ENCODE measurements at places on chromosomes 1 and 21.

- DNase-seq, result no peak
Measured at GRCh38 chr21:31860851-31861250, 12.0 kb upstream of the HUNK start.

GRCh38 chr1:97740891-97741290 lies 179.9 kb downstream of the DPYD start:
- DNase-seq, result no peak

DNA sequence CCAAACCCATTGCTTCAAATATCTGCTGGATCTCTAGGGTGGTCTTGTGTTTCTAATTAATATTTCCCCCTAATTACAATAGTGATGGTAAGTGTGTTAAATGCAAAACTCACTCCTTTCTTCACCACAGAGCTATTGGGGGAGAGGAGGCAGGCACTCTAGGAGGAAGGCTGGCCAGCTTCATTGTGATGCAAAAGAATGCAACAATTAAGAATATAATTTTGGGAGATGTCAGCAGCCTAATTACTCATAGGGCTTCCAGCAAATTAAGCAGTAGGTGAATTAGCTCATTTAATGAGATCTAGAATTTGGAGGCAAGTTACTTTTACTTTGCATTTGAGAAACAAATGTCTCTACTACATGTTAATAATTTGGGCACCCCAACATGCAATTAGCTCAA lies 560.4 kb upstream of the DAB1 start:
- no peak for DNase-seq

- no peak for DNase-seq
Measured at GRCh38 chr1:54864460-54865208, 22.4 kb downstream of the DHCR24 start.

DNA sequence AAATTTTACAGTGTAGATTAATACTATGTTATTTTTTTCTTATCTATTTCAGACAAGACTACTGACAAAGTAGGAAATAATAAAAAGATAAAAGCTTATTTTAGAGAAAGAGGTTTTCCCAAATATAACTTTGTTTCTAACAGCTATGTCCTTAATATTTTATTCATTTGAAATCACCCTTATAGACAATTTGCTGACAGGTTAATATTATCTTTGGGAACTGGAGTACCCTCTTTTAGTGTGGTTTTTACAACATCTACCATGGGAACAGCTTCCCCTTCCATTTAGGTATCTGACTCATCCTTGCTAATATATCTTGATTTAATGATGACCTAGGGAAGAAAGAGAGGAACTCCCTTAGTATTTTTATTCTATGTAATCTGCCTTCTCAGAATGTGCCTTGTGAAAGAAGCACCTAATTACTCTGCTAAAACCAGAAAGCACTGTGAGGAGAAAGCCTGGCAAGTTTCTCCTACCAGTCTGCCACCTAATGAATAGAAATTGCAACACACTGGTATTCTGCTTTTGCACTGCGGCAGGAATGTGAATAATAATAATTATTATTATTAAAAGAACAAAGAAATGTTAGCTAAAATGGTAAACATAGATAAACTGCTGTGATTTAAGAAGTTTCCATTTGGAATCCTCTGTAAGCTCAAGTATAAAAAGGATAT lies 192.8 kb downstream of the PDE4B start:
- no peak for DNase-seq

- no peak for DNase-seq
Measured at GRCh38 chr1:203381151-203381751, 30.3 kb upstream of the FMOD start.

GRCh38 chr1:145849356-145850160 lies 4.1 kb downstream of the NUDT17 start:
- DNase-seq, result no peak

- DNase-seq, result no peak
Measured at GRCh38 chr21:34919406-34919805, 129.7 kb downstream of the RUNX1 start.

- no peak for DNase-seq
Measured at GRCh38 chr1:184622136-184622823, 132.4 kb downstream of the EDEM3 start.

GRCh38 chr1:19260211-19261138 lies 8.9 kb downstream of the MRTO4 start:
- peak; percentile 82 for DNase-seq

- DNase-seq, result no peak
Measured at GRCh38 chr1:117096951-117097408, 24.6 kb downstream of the TRIM45 start.

DNA sequence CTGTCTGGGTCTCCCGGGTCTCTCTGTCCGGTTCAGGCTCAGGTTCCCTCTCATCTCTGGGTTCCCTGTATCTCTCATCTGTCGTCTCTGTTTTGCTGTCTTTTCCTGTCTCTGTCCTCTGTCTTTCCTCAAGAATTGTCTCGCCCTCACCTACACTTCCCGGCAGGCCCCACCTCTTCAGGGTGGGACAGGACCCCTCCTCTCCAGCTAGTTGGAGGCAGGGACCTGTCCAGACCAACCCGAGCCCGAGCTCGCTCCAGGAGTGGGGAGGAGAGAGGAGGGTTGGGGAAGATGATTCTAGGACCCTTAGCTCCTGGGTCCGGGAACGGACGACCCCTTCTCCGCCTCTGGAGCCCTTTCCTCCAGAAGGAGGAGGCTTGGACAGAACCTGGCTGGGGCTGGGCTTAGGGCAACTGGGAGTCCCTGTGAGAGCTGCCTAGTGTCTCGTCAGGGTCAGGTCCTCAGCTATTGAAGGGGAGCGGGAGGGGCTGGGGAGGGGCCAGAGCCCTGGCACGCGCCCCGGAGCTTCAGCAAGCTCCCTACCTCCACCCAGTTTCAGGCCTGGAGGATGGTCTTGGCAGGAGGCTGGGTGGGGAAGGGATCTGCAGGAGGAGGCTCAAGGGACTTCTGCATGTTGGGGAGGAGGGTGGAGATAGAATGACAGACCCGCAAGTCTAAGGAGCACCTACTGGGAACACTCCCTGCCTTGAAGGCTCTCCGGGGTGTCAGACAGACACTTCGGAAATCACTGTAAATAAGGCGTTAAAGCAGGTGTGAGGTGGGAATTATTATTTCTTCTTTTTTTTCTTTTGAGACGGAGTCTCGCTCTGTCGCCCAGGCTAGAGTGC lies 26.3 kb upstream of the EPB41 start:
- DNase-seq, result no peak

DNA sequence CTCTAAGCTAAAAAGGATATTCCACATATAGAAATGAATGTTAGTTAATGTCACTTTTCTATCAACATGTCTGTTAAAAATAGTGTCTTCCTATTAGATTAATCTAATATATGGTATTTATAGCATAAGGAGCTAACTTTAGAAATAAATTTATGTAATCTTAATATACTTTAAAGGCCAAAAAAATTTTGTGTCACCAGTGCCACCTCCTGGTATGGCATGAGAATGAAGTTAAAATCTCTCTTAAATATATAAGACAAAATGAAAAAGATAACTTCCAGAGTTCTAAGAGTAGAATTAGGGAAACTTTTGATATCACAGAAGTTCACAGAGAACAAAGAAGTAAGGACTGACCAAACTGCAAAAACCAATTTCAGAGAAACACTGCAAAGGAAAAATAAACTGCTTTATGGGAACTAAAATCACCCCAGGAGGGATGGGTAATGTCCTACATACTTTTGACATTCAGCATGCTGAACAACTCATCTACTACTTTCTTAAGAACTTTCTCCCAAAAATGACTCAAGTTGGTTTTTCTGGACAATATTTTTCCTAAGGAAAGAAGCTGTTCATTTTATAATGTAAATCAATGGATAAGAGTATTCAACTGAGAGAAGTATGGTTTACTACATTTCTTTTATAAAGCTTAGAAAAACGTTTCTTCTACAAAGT lies 82.8 kb downstream of the TRIM33 start:
- no peak for DNase-seq

DNA sequence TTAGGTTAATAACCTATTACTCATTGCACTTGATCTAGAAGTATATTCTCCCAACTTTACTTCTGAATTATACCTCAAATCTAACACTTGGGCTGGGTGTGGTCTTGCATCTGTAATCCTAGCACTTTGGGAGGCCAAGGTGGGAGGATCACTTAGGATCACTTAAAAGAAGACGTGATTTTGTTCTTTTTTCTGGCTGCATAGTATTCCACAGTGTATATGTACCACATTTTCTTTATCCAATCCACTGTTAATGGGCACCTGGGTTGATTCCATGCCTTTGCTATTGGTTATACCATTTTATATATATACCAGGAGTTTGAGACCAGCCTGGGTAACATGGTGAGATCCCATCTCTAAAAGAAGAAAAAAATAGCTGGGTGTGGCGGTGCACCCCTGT lies 48.5 kb upstream of the TSNAX start:
- DNase-seq, result no peak

- peak; percentile 12 for DNase-seq
Measured at GRCh38 chr1:91948501-91949355, 473 bp upstream of the BRDT start.

DNA sequence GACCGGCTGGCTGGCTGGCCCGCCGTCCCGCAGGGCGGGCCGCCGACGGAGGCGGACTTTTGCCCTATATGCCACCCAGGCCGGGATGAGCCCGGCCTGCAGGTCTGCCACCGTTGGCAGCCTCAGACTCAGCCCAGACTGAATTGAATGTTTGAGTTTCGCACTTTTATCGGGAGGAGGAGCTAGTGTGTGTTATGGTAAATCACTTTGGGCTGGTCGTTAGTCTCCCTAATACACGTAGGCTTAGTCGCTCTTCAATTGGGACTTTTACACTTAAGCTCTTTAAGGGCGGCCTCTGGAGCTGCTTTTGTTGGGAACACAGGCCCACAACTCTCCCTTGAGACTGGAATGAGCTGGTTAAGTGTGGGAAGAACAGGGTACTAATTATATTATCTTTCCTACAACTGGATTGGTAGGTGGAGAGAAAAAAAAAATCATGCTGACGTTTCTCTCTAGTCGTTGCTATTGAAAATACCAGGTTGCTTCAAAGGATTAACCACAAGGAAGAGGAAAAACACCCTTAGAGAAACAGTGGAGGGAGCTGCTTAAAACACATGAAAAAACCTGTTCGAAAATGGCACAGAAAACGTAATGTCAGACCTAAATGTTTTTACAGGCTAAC lies 1.4 kb upstream of the IRF2BP2 start:
- peak; percentile 48 for DNase-seq

DNA sequence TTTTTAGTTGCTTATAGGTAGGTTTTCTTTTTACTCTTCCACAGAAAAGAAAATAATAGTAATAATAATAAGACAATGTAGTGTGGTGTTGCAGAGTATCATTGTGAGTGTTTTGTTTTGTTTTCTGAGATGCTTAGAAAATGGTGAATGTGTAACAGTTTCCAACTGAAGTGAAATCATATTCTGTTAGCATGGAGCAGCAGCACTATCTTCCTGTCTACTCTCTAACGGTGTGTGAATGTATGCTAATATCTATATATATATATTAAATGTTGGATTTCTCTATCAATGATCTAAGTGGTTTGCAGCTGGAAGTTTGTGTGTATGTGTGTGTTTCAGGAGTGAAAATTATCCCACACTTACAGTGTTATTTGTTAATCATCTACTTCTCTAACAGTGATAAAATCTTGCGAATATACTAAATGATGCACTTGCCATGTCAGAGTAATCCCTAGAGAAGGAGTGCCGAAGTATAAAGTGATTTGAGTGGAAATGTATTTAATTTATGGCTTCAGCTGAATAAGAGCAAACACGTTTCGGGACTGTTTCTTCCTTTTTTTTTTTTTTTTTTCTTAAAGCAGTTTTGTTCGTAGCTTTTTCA lies 377 bp downstream of the SAMD13 start:
- DNase-seq, result peak; percentile 14

DNA sequence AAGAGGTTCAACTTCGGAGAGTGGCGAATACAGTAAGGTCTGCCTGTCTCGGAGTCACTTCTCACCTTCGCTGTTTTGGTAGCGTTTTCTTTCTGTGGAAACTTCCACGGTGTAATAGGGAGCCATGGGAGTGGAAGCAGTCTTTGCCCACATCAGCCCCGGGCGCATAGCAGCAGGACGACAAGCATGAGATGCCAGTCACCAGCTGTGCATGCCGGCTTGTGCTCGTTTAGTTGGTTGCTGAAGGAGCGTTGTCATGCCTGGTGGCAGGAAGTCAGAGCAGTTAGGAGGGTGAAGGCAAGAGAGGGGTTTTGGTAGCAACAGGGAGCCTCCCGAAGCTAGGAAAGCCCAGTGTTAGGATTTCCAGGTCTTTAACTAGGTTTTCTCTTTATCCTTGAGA lies 58.8 kb downstream of the MRPS6 start:
- DNase-seq, result no peak

- no peak for DNase-seq
Measured at GRCh38 chr21:27240839-27241238, 274.0 kb upstream of the ADAMTS5 start.

- no peak for DNase-seq
Measured at GRCh38 chr1:9128166-9128519, 759 bp downstream of the GPR157 start.

DNA sequence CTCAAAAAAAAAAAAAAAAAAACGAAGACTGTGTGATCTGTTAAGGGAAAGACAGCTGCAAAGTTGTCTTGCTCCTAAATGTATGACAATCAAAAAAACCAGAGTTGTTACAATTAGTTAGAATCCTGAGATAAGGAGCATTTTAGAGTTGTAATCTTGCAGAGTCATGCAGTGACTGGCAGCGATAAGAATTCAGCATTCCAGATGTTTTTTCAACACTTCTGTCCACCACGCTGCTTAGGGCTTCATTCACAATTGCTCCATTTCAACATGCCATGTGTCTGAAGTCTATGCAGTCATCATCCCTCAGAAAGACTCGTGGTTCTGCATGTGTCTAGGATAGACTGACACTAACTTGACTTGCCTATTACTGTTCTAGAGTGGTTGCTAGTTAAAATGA lies 102.4 kb upstream of the BACE2 start:
- no peak for DNase-seq

GRCh38 chr1:243731974-243732625 lies 117.9 kb downstream of the AKT3 start:
- DNase-seq, result no peak

DNA sequence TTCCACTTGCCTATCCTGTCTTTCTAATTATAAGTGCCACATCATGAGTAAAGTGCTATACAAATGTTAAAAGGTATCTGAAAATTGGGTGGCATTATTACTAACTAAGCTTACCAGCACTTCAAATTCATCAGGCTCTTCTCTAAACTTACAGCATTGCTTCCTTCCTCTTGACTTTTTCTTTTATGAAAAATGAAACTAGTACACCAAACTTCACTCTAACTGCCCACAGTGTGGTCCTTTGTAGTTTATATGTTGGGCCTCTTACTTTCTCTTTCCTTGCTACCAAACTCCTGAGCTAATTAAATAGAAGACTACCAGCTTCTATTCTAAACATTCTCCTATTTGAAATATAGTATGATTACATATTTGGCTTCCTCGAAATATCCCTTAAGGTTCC lies 81.8 kb downstream of the NOTCH2 start:
- no peak for DNase-seq

GRCh38 chr1:67840449-67840848 lies 7.2 kb upstream of the GNG12 start:
- no peak for DNase-seq

All from NCI-H187 (cell line).